ENCODE measurements at places on chromosomes 16 and 17. TPM values are rescaled to one million over a fixed set of nuclear protein-coding genes. Genes with fewer than 3 reads are reported as not detected.

DNA sequence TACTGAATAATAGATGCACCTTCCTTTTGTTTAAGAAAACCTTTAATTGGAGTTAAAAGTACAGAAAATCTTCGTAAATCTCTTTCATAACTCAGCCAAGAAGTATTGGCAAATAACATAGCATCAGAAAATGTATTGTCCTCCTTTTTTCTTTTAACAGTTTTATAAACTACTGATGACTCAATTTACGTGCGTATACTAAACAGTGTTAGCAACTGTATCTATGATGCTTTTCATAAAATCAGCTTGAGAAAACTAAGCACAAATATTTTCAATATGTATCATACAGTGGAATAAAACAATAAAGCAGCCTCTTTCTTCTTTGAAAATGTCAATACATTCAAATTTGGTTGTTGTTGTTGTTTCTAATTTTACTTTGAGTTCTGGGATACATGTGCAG is 88.6 kb downstream of the STXBP4 start:
- DNase-seq = no peak

GRCh38 chr17:76725580-76726230 is 701 bp downstream of the JMJD6 start:
- DNase-seq = peak; percentile 85

DNA sequence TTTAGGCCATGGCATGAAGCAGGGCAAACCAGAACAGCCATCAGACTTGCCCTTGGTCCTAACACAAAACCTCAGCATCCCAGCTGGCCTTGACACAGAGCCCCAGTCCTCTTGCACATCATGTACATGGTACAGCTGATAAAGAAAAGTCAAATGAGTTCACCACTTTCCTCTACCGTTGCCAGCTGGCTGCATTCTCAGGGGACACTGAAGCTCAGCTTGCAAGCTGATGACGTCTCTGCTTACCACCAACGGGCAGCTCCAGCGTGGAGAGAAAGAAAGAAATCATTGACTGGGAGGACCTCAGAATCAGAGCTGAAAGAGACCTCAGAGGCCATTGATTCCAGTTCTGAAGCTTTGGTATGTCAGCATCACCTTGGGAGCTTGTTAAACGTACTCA is 80.7 kb upstream of the CES5A start:
- peak; percentile 13 for DNase-seq

DNA sequence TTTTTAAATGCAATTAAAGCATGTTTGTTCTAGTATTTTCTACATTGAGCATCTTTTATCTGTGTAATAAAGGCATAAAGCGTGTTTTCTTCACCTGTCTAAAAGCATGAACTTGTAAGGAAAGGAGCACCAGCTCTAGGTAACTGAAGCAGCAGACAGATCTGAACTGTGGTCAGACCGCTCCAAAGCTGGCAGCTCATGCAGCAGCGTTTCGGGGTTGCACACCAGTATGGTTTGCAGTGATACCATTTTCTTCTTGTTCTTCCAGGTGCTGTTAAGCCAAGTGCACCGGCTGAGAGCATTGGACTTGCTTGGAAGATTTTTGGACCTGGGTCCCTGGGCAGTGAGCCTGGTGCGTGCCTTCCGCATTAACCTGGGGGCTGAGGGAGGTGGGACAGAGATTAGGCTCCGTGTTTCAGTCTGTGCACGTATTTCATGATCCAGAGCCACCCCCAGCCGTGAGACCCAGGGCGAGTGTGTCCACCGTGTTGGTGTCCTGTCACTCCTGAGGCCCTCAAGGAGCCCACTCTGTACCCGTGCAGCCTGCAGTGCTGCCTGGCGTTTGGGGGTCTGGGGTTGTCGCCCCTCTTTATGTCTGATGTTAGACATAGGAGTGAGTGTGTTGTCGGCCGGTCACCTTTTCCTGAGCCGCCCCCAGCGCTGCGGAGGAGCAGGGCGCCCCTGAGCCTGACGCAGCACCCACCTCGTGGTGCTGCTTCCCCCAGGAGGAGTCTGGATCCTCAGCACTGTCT is 136.3 kb upstream of the CHMP6 start:
- DNase-seq = peak; percentile 32

- peak; percentile 38 for DNase-seq
These were observed 491 bp downstream of the SLC25A19 start for GRCh38 chr17:75288770-75289114.

DNA sequence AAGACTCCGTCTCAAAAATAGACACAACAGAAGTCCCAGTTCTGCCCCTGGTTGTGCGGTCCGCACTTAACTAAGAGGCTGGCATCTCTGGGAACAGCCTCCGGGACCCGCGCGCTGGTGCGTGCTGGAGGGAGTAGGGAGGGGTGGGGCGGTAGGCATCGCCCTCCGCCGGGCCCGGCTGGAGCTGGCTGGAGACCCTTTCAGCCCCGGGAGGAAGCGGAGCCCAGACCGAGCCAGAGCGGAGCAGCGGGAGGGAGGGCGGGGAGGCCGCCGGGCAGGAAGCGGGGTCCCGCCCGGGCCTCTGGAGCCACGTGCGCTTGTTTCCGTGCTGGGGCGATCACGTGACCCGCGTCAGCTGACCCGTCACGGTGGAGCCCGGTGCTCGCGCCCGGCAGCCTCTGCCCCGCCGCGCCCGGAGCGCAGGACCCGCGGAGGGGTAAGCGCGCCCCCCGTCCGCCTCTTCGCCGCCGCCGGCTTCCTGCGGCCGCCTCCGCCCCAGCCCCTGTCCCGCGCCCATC is at the start of gene WDR81:
Gene WDR81, plus strand, starts transcription at position 354 of the 518 bp plus-strand sequence. CDS start 256 bp downstream, outside the sequence.
- DNase-seq = peak; percentile 97

DNA sequence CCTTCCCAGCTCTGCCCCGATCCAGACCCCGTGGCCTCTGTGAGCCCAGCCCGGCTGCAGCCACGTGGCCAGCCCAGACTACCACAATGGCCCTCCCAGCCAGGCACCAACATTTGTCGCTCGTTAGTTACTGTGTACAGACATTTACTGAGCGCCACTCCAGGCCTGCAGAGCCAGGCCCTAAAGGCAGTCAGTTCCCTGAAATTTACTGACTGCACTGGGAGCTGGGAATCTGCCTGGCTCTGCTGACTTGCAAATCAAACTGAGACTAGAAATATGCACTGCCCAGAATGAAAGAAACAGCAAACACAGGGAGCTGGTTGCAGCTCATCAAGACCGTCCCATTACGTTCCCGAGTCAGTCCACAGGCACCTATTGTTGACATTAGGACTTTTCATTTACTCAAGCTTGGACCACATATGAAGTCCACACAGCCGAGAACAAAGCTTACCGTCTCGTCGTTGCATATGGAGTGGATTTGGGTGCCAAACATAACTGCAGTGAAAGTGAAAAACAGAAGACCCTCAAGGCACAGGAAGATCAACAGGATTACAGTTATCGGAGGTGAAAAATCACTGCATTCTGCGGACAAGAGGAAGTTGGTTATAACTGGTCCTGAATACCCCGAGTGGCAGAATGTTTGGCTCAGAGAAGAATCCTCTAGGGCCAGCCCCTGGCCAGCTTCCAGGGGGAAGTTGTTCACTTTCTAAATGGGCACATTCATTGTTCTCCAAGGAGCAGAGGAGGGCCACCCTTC is 34.5 kb downstream of the ZDHHC7 start:
- peak; percentile 76 for DNase-seq

- no peak for DNase-seq
These were observed 7.8 kb upstream of the ZNF200 start for GRCh38 chr16:3242709-3243108.

DNA sequence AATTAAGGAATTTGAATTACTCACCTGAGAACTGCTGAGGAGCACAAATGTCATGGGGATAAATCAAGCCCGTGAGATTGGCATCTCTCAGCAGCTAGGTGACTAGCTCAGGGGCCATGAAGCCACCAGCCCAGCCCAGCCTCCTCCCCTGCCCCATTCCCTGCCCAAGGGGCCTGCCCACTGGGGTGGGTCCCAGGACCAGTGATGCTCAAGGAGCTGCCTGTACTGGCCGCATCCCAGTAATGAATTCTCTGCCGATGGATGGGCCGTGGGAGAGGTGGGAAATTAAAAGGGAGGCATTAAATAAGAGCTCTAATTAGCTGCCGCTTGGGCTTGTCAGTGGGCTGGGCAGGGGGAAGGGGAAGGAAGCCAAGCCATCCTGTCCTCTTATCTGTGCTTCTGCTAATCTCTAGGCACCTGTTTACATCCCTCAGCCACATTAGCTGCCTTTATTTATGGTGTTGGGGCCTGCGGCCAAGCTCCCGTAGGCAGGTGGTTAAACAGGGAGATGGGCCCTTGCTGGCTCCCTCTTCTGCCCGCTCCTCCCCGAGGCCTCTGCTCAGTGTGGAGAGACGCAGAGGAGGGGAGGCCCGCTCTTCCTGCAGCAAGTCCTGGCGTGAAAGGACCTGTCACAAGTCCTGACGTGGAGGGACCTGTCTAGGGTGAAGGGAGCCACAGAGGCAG is 48.8 kb downstream of the PIPOX start:
- DNase-seq = no peak

DNA sequence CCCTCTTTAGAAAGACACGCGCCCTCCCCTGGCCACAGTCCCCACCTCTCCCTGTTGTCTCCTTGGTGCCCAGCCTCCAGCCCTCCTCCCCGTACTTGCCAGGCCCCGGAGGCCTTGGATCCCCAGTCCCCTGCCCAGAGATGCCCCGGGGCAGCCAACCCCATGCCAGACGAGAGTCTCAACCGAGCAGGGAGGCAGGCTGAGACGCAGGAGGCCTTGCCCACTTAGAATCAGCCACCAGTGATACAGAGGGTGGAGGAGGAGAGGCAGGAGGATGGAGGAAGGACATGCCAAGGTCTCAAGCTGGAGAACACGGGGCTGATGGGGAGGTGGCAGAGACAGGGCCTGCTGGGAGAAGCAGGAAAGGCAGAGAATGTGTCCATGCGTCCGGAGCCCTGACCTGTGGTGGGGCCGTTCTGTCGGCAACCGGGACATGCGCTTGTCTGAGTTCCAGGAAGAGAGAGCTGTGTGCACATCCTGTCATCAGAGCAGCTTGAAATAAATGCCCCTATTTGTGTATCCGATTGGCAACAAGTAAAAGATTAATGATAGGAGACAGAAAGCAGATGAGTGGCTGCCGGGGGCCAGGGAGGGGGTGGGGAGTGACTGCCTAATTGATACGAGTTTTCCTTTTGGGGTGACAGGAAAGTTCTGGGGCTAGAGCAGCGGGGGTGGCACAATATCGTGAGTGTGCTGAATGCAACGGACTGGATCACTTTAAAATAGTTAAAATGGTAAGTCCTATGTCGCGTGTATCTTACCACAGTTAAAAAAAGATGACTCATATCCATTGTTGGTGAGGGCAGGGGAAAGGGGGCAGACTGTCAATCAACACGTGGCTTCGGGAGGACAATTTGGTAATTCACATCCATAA is 44.7 kb upstream of the MEAK7 start:
- peak; percentile 54 for DNase-seq

GRCh38 chr17:80381416-80381923 is 33.5 kb upstream of the ENDOV start:
- DNase-seq = peak; percentile 42

GRCh38 chr16:14132696-14133048 is 61.6 kb downstream of the MRTFB start:
- DNase-seq = no peak

- no peak for DNase-seq
These were observed 5.0 kb upstream of the WFIKKN2 start for GRCh38 chr17:50830352-50830751.

DNA sequence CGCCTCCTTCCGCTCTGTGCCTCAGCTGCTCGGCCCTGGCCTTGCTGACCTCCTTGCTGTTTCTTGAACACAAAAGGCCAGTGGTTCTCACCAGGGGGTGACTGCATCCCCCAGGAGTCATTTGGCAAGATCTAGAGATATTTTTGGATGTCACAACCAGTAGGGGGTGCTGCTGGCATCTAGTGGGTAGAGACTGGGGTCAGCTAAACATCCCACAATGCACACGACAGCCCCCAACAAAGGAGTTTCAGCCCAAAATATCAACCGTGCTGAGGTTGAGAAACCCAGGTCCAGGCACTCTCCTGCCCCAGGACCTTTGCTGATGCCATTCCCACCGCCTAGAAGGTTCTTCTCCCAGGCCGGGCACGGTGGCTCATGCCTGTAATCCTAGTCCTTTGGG is 39.7 kb downstream of the ABCC6 start:
- no peak for DNase-seq

Gene SLC47A1
- total RNA-seq = 56.1 TPM

Gene TXNDC17
- total RNA-seq = 32.5 TPM

Gene CHRNE
- total RNA-seq = 0.34 TPM

Gene DNASE1
- total RNA-seq = 3.1 TPM

Gene IQCK
- 5.4 TPM for total RNA-seq

Gene FOXL1
- 0.22 TPM for total RNA-seq
